ENCODE measurements at places on chromosomes 4 and X.
A peak's percentile ranks its signal among the peaks of the same experiment; 100 is the strongest.

DNA sequence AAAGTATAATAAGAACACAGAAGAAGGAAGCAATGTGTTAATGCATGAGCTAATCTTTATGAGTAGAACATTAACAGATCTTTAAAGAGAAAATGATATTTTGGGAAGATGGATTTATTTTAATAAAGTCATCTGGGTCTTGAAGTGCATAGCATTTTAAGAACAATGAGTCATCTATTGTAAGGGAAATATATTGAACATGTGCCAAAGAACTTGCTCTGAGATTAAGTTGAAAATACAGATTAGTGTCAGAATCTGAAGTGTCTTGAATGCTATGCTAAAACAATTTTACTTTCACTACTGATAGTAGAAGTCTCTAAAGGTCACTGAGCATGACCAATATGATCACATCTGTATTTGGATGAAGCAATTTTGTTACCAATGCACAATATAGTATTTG is 776.7 kb upstream of the GRID2 start:
- no peak for DNase-seq

DNA sequence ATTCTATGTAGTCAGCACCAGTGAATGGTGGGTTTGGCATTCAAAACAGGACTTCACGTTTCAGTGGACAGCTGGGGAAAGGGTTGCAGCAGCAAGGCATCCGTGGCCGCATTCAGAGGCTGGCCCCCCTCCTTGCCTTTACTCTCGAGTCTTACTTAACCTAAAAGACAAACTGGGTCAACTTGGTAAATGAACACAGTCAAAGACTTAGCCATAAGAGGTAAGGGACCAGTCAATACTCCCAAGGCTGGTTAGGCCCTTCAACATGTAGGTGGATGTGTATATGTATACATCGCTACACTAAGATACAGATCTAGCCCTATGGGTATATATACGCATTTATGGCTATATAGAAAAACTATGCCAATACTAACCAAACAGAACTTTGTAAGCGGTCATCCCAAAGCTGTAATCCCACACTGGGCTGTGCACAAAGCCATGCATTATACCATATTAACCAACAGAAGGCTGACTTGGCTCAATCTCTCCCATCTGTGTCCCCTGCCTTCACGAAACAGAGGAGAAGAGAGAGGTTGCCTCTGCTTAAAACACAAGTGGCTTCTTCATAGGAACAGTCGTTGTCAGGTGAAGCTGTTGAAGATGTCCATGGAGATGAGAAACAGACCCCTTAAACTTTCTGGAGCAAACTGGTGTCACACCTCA is 61.9 kb downstream of the TSC22D3 start:
- no peak for DNase-seq

GRCh38 chr4:73653695-73654106 is 33.5 kb upstream of the RASSF6 start:
- peak; percentile 32 for DNase-seq

GRCh38 chrX:18994713-18995112 is 10.8 kb upstream of the PHKA2 start:
- DNase-seq, result no peak

GRCh38 chrX:130110379-130111219 is at the start of gene ELF4:
ELF4 (minus strand) TSS chrX:130110497; CDS start chrX:130081330, 29,167 bp downstream.
- DNase-seq, result no peak

GRCh38 chr4:93879919-93880318 is 51.4 kb downstream of the ATOH1 start:
- DNase-seq, result no peak

GRCh38 chr4:101028886-101029285 is 318.4 kb downstream of the PPP3CA start:
- DNase-seq, result no peak

DNA sequence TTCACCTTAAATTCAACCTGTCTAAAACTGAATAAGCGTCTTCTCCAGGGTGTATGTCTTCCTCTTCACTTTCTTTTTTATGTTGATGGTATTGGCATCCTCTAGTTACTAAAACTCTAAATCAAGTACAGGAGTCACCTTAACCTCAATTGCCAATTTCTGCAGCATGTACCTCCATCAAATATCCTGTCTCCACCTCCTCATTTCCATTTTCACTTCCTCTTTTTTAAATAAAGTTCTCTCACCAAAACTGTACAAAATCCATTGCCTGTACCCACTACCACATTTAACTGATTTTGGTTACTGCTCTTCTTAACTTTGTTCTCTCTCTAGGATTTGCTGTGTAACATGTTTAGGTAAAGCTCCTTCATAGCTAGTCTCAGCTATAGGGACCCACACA is 9.2 kb upstream of the NPFFR2 start:
- no peak for DNase-seq

- no peak for DNase-seq
Measured at GRCh38 chrX:18719852-18720251, 12.4 kb downstream of the PPEF1 start.

DNA sequence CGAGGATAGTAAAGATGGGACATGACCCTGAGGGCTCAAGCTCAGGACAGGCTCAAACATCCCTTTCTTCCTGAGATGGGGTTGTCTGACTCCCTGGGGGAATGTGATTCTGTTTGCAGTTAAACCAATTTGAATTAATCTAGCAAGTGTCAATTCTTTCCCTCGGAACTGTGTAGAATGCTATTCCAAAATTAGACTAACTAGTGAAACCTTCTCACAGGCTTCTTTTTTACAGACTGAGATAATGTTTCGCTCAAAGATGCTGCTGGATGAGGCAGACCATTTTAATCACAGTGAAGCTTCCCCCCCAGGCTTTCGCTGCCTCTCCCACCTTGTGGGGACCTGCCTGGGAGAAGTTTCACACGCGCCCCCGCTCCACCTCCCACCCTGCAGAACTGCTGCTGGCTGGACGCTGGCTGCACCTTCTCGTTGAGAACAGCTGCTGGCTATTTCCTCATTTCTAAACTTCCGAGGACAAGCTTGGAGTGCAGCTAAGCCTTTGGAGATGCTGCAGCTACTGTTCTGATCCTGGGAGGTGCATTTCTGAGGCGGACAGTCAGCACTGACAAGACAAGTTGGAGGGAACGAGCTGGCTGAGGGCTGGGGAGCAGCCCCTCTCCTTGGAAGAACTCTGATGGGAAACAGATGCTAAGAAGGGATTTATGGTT is 297.8 kb downstream of the RAPGEF2 start:
- no peak for DNase-seq

- no peak for DNase-seq
Measured at GRCh38 chr4:177681902-177682301, 239.7 kb upstream of the AGA start.

GRCh38 chr4:156391325-156391653 is 437.6 kb upstream of the CTSO start:
- DNase-seq, result no peak

- no peak for DNase-seq
Measured at GRCh38 chrX:126509923-126510322, 42.7 kb downstream of the DCAF12L1 start.

GRCh38 chr4:25441519-25442117 is 64.6 kb downstream of the ANAPC4 start:
- peak; percentile 34 for DNase-seq

DNA sequence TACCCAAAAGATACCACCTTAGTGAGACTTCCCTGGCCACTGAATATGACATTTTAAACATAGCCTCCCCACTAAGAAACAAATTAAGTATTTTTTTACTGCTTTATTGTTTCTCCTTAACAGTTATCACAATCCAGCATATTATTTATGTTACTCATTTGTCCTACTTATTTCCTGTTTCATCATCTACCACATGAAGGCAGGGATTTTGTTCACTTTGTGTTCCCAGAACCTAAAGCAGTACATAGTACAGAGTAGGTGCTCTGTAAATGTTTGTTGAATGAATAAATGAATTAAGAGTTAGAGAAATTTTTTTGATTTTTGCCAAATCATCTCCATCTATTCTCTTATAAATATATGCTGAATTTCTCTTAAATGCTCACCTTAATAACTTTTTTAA is 318.4 kb upstream of the GIMD1 start:
- no peak for DNase-seq

DNA sequence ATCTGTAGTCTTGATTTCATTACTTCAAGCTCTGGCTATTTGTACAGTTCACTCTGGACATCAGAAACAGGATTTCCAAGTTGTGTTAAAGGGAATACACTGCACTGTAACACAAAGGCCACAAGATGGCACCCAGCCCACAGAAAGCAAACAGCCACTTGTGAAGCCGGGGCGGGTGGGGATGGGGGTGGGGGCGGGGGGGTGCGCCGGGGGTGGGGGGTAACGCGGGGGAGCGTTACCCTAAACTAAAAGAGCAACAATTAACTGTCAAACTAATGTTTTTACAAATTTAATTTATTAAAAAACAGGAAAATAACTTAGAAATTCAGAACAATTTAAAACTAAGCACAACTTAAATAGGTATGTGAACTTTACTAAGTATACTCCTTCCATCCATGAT is 27.3 kb downstream of the PRDX4 start:
- DNase-seq, result peak; percentile 2

- DNase-seq, result no peak
Measured at GRCh38 chr4:78454016-78454415, 97.6 kb upstream of the ANXA3 start.

DNA sequence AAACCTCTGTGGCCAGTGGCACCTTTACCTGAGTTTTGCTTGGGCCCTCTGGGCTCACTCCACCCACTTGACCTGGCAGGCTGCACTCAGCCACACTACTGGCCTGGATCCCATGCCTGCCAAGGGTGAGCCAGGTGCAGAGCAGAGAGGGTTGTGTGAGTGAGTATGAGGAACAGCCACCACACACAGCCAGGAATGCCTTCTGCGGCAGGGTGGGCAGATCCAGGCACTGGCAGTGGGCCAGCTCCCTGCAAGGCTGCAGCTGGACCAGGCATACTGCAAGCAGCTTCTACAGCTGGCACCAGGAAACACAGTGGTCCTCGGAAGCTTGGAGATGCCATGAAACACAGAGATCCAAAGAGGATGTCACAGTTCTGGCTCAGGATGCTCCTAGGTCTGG is 570.1 kb upstream of the ACTRT1 start:
- DNase-seq, result no peak
